ENCODE measurements at places on chromosomes 7 and 10.

DNA sequence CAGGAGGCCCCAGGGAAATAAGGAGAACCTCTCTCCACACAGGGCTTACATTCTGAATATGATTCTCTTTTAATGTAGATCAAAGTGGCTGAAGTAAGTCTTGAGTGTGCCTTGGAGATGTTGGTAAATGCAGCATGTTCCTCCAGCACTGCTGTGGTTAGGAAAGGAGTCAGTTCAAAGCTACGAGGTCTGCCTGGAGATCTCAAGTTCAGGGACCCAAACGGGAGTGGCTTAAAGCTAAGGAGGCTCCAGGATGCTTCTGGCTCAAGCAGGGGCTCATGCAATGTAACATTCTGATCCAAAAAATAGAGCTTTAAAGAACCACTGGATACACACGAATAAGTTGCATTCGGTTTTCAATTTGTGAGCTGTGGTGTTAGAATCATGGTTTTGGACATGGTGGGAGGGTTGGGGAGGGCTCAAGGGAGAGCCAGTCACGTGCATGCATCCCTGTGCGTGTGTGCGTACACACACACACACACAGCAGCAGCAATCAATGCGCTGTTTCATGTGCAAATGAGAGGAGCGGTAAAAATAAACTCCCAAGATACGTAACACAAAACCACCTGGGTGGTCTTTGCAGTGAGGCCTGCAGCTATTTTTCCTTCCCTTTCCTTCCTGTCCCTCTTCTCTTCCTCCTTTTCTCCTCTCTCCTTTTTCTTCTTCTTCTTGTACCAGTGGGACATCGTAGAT lies 70.5 kb downstream of the AOAH start:
- DNase-seq: no peak

GRCh38 chr7:113087071-113087998 lies 708 bp upstream of the GPR85 start:
- DNase-seq: peak; percentile 53

DNA sequence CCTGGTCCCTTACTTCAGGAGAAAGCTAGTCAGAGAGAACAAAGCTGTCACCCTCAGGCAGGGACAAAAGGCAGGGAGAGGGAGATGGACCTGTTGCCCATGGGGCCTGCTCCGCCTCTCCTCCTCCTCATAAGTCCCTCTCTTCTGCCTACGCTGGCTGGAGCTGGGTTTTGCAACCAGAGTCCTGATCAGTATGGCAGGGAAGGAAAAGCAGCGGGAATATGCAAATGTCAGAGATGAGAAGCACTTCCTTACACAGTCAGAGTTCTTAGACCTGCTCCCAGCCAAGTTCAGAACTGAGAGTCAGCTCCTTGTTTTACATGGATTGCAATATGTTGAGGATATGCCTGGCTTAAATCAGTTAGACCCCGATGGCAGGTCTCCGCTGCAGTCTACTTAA lies 231.1 kb downstream of the ADAM12 start:
- no peak for DNase-seq

GRCh38 chr10:102613785-102614184 lies 30.5 kb upstream of the TRIM8 start:
- DNase-seq: no peak

GRCh38 chr10:113788604-113789083 lies 37.2 kb downstream of the PLEKHS1 start:
- DNase-seq: peak; percentile 65

DNA sequence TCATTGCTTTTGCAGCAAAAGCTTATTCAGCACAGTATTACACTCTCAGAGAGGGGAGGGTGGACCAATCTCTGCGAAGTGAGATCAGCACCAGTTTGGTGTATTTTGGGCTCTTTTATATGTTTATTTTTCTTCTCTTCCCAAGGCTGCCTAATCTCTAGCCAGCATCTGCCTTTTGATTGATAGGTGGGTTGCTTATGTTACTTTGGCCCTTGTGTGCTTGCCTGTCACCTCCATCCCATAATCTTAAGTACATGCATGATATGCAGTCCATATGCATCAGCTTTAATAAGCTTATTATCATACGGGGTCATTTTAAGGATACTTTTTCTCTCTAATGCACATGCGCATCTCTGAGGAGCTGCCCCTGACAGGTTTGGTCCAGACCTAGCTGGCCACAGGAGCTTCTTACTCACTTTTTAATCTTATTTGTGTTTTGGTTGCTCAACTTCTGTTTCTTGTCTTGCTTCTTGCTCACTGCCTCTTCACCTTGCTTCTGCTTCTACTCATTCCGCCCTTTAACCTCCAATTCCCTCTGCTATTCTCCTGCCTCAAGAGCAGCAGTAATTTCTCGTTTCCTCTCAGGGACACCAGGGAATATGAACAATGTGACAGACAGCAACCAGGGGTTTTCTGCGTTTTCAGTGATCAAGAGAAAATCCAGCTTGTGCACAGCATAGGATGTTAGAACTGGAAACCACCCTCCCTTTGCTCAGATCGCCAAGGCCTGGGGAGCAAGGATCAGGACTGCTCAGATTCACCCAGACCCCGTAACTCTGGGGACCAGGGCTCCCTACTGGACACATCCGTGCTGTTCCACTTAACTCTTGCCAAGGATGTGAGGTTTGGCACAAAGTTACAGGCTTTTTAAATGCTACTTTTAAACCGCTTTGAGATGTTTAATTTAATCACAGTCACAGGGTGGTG lies 10.0 kb downstream of the RGR start:
- no peak for DNase-seq

GRCh38 chr10:110101464-110102144 lies 93.8 kb downstream of the ADD3 start:
- peak; percentile 36 for DNase-seq

GRCh38 chr7:148561099-148561498 lies 29.5 kb upstream of the C7orf33 start:
- DNase-seq: no peak

DNA sequence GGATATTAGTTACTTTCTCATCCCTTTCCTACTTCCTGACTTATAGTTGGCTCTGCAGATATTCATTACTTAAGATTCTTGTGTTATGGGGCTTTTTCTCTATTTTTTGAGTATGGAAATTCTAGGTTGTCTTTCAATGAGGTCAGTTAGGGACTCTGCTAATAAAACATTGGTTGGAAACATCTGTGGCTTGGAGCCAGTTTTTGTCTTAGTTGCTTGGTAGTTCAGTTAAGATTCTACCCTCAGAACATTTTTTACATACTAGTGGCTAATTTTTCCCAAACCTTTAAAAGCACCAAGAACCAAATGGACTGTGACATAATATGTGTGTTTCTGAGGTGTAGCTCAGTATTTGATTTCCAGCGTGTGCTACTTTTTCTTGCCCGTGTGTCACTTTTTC lies 305.6 kb upstream of the FZD1 start:
- DNase-seq: no peak

GRCh38 chr7:38902449-38902848 lies 6.5 kb downstream of the VPS41 start:
- no peak for DNase-seq

DNA sequence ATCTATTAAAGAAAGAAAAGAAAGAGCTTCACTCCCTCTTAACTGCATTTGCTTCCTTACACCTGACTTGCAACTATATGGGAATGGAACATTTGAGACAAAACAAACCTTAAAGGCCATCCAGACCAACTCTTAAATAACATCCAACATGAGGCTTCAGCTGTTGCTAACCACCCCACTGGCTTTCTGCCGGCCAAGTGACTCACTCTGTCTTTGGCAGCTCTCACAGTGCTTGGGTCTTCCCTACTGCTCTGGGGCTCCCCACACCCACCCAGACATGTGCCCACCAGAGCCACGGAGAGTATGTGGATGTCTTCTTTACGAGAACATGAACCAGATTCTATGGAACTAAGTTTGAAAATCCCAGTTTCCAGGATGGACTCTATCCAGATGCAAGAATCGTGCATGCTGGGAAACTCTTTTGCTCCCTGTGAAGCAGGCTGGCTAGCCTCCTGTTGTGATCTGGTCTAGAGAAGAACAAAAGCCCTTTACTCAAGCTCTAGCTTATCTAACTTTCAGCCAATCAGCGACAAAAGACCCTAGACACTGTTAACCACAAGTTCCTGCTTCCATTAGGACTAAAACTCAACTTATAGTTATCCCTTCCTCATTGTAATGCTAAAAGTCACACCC lies 245.7 kb downstream of the TCERG1L start:
- no peak for DNase-seq

DNA sequence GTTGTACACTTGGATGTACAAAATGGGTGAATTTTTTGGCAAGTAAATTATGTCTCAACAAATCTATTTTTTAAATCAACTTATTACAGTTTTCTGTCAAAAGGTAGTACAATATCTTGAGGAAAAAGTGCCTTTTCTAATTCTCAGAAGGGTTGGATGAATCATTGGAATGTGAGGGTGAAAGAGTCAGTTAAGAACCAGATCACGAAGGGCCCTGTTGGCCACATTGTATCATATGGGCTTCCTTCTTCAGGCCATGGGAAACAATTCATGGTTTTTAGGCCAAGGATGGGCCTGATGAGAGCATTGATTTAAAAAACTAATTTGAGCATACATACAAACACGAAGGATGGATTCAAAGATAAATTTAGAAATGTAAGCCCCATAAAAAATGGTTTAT lies 503.7 kb downstream of the TNS3 start:
- DNase-seq: no peak

- DNase-seq: no peak
Measured at GRCh38 chr7:18849130-18849529, 268.3 kb downstream of the TWIST1 start.

DNA sequence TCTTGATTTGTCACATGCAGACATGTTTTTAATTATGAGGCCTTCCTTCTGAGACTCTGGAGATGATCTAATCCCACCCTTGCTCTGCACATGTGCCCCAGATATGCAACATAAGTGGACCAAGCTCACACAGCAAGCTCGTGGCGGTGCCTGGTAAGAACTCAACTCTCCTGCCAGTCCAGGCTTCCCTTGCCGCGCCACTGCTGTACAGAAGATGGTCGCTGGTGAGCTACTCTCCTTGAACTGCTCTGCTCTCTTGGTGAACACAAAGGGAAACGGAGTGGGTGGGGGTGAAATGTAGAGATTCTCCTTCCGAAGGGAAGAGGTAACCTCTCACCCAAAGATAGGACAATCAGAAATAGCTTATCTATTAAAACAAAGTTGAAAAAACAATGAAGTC lies 25.7 kb downstream of the MYOF start:
- no peak for DNase-seq

DNA sequence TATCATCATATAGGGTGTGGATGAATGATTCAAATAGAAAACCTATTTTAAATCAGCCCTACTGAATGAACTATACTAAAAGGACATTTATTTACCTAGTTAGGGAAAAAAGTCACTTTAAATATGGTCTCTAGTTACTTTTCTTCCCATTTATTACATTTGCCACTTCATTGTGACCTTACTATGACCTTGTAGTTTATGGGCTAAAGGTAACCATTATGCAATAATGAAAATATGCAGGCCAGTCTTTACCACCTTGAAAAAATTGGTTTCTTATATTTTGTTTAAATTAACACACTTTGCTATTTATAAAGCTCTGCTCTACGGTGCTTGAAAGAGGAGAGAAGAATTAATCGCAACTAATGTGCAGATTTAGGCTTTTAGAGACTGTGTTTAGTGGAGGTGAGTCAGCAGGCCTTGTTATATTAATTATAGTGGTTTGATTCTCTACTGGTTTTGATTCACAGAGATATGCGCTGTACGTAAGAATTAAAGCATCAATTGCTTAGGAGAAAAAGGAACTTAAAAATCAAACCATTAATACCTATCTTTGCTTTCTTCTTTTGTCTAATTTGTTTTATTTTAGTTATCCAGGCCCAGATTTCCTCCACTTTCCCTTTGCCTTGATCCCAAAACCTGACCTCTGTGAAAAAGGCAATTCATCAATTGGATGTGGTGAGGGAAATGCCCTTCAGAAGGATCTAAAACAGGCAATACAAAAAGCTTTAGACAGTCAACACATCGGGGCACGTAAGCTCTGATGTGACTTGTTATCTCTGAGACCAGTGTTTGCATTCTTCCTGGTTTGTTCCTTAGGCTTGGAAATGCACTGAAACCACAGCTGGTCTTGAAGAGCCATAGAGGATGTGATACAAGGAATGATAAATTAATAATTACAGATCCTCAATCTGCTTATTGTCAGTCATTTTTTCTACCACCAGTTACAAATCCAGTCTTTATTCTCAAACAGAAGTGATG lies 141.2 kb upstream of the HDAC9 start:
- no peak for DNase-seq

- no peak for DNase-seq
Measured at GRCh38 chr7:108598914-108599580, 29.4 kb downstream of the DNAJB9 start.

DNA sequence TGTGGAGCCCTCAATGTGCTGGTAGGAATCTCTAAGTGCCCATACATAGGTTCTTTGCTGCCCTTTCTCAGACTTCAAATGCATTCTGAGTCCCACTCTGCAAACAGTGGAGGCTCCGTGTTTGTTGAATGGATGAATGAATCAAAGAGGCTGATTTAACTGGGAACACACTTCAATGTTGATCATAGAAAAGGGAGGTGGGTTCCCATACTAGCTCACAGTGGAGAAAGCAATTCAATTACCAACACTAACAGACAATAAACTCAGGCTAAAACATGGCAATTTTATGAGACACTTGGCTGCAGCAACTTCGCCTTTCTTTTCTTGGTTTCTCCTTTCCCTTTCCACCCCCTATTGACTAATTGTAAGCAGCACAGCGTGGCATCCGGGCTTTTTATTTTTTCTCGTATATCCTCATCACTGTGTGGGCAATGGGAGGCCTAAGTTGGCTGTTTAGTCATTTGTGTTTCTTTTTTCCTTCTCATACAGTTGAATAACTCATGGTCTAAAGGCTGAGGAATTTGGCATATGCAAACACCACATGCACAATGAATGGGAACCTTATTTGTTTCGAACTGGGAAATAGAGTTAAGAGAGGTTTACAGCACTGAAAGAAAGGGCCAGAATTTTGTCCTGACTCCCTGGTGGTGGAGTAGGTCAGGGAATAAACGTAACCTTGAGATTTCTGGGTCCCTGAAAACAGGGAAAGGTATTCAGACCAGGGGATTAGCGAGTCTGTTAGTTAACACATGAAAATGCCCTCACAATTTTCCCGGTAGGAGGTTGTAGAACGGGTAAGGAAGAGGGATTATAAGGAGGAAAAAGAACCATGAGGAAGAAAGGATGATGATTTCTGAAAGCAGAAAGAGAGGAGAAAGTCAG lies 858.5 kb downstream of the KCNMA1 start:
- no peak for DNase-seq

DNA sequence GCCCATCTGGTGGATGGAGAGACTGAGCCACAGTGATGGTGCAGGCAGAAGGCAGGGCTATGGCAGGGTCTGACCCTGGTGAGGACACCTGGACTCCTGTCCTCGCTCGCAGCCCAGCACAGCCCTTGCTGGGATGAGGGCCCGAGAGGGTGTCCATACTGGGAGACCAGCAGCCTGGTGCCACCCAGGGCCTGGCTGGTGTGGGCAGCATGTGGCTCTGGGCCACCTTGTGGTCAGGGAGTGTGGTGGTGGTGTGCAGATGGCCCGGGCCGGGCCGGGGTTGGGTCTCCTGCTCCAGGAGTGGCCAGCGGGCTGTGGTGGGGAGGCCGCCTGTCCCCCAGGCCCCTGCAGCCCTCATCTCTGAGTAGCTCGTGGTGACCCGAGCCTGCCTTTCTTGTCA lies 14.9 kb downstream of the ADCY1 start:
- no peak for DNase-seq
